Stomach (tissue), 19 donors: ENCODE measurements at places on chromosomes 3 and 15.

GRCh38 chr15:25655207-25655948 is 207.7 kb downstream of the ATP10A start:
- DNase-seq, result no peak

- DNase-seq, result no peak
These were observed 12.0 kb upstream of the LMAN1L start for GRCh38 chr15:74800559-74801094.

DNA sequence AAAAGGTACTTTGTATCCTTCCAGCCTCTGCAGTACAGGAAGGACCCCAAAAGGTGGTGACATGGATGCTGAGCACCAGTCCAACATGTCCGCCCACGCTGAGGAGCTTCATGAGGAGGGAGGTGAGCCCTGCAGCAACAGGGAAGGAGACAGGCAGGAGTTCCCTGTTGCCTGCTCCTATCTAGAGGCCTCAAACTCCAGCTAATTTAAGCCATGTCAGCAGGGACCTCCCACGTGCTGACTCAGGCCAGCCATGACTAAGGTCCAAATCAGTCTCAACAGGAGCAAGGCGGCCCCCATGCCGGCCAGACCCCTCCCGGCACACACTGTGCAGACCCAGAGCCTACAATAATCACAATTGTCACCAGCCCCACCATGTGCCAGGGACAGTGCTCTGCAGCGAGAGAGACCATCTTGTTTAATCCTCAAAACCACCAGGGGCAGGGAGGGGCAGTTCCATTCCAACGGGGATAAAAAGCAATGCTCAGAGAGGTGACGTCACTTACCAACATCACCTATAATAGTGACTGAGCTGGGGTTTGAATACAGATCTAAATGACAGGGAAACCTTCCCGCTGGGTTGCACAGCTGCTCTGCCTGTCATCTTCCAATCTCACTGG is 54.5 kb upstream of the GATA2 start:
- DNase-seq, result no peak

DNA sequence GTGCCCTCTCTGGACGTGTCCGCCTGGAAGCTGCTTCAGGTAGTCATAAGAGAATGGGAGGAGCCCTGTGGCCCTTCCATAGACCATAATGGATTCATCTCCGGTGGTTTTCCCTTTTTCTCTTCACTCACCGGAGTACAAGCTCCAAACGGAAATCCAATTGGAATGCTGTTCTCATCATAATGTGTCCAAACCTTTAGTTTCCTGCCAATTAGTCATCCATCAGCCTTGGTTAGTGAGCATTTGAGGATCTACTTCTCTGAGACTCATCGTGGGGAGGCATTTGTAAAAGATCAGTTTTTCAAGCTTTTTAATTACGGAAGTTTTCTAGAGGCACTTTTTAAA is 34.9 kb downstream of the ABHD2 start:
- no peak for DNase-seq

DNA sequence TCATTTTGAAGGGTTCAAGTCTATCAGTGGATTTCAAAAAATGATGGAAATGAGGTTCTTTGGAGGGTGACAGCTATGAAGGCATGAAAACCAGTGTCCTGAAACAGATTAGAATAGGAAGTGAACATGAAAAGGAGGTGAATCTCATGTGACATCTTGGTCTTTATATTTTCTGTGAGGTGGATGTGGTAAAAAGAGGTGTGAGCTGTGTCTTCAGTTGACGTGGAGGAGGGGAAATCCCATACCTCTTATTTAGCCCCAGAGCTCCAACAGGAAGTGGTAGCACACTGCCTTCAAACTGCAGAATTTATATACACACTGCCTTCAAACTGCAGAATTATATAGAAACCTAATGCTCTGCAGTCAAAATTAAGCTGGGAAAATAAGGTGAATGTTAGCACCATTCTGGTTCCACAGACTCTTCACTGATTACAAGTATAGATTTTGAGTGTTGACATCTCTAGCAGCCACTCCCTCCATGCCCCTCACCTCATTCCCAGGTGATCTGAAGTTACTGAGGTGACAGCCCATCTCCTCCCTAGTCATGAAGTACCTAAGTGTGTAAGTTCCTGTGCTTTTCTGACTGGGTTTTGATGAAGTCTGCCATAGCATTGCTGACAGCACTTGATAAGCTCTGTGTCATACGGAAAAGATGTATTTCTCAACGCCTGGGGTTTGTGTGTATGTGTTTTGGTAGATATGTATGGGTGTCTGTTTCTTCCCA is 2.7 kb downstream of the RAB8B start:
- no peak for DNase-seq

- DNase-seq, result no peak
These were observed 26.0 kb downstream of the NBEAL2 start for GRCh38 chr3:47005212-47006144.

- DNase-seq, result peak; percentile 39
These were observed 28.1 kb downstream of the CPNE4 start for GRCh38 chr3:132006605-132007204.

GRCh38 chr3:171186383-171186782 is 159.9 kb upstream of the SLC2A2 start:
- DNase-seq, result no peak

DNA sequence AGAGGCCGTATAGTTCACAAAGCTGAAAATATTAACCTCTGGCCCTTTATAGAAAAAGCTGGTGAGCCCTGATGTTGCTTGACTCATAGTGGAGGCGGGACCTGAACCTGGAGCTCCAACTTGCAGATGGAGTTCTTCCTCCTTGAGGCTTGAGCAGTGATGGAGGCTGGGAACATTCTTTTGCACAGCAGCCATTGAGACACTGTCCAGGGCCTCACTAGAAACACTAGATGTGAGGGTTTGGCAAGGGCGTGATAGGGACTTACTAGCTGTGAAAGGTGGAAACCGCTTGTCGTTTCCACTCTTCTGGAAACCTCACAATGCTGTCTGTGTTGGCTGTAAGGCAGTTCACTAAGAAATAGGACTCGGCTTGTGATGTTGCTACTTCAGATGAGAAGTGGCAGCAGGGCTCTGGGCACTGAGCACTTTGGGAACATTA is 12.5 kb downstream of the SMAD6 start:
- DNase-seq, result no peak

DNA sequence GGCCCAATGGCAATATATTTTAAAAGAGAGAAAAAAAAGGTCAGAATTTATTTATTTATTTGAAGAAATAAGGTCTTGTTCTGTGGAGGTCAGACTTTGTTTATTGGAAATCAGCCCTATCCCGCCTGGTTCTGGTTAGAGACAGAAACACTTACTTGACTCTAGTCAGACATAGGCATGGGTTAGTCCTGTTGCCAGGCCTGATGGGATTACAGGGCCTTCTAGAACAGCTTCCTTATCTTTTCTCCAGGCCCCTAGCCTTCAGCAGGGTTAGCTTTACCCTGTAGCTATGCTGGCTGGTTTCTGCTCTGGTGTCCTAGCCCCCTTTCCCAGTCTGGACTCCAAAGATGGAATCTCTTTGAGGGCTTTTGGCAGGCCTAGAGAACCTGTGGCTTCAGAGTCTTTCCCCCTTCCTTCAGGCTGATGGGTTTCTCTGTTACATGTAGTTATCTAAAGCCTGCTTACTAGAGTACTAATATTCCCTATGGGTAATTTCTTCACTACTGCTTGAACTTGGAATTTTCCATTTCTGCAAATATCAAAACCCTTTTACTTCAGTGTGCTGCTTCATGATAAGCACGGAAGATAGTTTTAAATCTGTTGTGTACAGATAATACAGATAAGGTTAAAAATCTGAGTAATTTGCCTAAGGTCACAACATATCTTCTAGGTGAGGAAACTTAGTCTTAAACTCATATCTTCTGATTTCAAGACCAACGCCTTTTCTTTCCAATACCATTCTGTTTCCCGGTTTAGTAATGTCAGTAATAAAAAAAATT is 10.6 kb downstream of the IREB2 start:
- no peak for DNase-seq

DNA sequence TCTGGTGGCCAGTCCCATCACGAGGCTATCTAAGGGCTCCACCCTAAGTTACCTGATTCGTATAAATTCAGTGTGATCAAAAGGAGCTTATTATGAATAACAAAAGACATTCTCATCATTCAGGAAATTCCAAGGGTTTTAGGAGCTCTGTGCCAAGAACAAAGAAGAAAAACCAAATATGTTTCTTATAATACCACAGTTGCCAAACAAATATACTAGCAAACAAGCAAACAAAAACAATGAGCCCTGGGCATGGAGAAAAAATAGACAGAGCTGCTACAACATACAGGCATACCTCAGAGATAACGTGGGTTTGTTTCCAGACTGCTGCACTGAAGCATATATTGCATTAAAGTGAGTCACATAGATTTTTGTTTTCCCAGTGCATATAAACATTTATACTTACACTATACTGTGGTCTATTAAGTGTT is 20.2 kb upstream of the CFAP161 start:
- DNase-seq, result no peak

GRCh38 chr3:193295985-193296384 is 55.0 kb downstream of the PLAAT1 start:
- DNase-seq, result no peak

GRCh38 chr15:80090879-80091503 is 31.5 kb downstream of the ZFAND6 start:
- DNase-seq, result no peak

DNA sequence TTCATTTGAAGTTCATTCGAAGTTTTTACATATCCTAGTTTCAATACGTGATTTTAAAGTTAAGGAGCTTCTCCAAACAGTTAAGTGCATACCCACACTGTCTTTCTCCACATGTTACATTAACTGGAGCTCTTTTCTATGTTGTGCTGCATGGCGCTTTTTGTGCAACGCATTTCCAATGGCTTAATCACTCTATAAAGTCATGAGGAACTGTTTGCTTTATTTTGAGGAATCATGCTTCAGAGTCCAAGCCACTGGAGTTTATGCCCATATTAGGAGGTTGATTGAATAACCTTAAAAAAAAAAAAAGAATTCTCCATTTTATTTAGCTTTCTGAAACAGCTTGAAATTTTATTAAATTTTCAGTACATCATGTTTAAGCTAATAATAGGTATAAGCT is 109.4 kb upstream of the MBNL1 start:
- DNase-seq, result peak; percentile 17

DNA sequence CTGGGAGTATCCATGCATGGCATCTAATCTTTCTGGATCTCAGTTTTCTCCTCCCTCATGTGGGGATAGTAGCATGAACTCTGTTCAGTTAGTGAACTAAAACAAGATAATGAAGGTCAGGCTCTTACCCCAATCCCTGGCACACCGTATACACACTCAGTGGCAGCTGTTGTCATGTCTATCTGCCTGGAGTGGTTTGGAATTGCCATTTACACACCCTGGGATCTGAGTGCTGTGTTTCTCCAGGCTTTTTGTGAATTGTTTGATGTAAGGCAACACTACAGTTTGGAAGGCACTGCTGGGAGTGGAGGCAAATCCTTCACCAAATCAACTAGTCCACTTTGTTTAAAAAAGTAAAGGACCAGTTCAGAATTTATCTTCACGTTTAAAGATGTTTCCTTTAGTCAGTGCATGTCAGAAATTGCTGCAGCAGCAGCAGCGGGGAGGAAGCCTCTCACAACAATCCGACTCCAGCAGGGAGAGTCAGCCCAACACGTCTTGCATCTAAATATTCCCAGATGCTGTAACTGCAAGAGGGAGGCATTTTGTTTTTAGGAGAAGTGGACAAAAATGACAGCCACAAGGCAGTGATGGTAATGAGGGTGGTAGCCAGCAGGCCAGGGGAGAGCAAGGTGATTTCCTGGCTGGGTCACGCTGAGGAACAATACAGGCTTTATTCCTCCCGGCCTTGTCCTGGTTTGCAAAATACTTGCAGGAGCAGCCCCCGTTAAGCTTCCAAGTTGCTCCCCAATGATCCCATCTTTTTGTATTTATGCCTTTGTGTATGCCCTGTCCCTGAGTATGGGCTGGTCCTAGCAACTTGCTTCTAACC is 128.5 kb upstream of the LRIG1 start:
- DNase-seq, result no peak

- no peak for DNase-seq
These were observed 93.5 kb downstream of the ZIC4 start for GRCh38 chr3:147312786-147313280.

- DNase-seq, result peak; percentile 38
These were observed 45.1 kb upstream of the PLXND1 start for GRCh38 chr3:129651435-129652202.

DNA sequence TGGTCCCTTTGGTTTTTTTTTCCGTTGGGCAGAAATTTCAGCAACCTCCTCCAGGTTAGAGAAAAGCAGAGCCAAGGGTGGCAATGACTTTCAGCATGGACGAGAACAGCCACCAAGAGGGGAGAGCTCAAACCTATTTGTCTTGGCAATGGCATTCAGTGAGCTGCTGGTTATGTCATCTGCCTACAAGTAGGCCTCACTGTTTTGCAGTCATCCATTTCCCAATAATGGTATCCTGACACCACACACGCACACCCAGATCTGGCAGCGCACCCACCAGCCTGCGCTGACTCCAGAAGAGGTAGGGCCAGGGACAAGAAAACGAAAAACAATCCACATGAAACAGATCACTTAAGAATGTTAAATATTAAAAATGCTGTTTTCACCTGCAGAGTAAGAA is 92.3 kb downstream of the MAGI1 start:
- DNase-seq, result no peak

DNA sequence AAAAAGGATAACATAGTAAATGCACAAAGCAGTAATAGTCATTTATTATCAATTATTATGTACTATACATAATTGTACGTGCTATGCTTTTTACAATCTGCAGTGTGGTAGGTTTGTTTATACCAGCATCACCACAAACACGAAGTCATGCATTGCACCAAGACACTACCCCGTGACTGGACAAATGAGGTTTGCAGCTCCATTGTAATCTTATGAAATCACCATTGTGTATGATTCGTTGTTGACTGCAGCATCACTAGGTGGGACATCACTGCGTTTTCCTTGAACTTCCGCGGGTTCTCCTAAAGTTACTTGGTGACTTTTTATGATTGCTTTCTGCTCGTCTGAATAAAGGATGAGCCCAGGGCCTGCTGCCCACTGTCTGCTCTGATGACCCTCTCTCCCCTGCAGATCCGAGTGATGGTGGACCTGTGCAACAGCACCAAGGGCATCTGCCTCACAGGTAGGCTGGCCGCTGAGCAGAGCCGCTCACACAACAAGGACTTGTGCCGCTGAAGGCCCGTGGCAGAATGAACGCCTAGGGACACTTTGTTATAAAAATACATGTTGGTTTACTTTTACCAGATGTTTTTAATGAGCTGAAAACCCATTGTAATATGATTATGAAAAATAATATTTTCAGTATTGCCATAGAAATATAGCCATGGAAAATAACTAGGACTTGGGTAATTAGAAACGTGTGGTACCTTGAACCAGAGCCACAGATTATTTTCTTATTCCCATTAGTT is 35.8 kb downstream of the GLDN start:
- DNase-seq, result no peak

- DNase-seq, result no peak
These were observed 21.3 kb downstream of the GASK1A start for GRCh38 chr3:43000387-43000786.

DNA sequence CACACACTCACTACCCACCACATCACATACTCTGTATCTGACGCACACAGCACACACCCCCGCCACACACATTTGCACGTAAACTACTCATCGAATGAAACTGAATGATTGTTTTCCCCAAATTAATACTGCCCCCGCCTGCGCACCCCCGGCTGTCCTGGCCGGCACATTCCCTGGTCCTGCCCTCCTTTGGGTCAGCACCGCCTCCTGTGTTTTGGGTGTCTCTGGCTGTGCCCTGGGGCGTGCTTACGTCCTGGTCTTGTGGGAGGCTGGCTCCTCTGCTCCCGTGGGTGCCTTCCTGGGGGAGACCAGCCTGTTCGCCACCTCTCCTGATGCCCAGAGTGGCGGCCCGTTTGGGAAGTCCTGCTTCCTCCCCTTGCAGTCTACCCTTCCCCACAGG is 30.2 kb downstream of the APBA2 start:
- no peak for DNase-seq

- no peak for DNase-seq
These were observed 78.1 kb upstream of the PRICKLE2 start for GRCh38 chr3:64303401-64303800.
